ENCODE measurements at places on chromosomes 12 and 14.

- no peak for DNase-seq
These were observed 151.1 kb downstream of the PPM1H start for GRCh38 chr12:62783881-62784280.

GRCh38 chr12:131163189-131163738, 209.6 kb downstream of the ADGRD1 start:
- no peak for DNase-seq

DNA sequence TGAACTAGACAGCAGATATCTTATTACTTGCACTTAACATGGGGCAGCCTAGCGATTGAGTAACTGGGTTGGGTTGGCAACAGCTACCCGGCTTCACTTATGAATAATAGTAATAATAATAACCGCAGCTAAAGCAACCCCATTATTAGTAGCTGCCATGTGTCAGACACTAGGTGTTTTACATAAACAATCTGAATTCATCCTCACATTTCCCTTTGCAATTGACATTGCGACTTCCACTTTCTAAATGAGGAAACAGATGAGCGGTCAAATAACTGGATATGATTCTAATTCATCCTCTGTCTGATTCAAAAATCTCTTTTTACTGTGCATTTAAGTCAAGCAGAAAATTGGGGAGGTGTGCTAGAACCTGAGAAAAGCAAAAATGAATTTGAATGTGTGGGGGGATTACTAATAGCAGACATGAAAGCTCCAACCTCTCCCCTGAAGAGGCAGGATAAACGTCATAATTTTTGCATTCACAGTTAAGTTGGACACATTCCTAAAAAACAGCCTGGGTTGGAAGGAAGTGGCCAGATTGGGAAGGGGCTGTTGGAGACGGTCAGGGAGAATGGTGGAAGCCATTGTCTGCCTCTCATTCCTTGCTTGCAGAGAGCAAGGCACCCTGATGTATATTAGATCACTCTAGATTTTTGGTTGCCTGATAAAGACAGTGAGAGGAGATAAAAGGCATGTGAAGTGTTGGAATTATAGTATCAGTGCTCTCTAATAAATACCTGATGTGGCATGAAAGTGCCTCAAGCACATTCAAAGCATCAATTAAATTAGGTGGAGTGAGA, 13.1 kb downstream of the EMP1 start:
- DNase-seq: no peak

DNA sequence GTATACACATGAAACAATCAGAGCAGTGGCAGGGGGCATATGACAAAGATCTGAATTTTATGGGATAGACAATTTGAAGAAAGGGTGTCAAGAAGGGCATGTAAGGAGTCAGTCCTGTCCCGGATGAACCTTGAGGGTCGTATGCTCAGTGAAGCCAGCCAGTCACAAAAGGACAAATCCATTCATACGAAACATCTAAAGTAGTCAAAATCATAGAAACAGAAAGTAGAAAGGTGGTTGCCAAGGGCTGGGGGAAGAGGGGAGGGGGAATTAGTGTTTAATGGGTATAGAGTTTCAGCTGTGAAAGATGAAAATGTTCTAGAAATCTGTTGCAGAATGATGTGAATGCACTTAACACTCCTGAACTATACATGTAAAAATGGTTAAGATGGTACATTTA, 157.5 kb downstream of the TGFB3 start:
- DNase-seq: no peak

DNA sequence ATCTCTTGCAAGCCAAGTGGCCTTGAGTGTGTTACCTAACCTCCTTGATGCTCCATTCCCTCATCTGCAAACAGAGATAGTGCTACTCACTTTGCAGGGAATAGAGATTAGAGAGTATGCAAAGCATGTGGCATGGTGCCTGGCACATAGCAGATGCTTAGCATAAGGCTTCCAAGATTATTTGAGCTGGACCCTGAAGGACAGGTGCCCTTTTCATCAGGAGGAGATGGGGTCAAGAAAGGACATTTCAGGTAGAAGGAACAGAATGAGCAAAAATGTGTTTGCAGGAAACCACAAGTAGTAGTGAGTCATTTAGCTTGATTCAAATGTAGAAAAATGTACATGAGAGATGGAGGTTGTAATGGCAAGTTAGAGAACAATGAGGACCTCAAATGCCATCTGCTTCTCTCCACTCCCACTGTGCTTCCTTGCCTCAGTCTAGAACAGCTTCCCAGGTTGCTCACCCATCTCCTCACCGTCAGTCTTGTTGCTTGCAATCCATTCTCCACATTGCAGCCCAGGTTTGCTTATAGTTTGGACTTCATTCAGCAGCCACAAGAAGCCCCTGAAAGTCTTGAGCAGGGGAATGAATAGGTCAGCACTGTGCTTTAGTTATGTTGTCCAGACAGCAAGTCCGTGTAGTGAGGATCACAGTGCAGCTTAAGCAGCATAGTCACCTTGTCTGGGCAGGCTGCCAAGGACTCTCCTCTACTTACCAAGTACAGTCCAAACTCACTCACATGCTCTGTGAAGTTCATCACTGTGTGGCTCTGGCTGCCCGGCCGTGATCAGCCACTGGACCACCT, 536.3 kb upstream of the CCDC196 start:
- DNase-seq: no peak

DNA sequence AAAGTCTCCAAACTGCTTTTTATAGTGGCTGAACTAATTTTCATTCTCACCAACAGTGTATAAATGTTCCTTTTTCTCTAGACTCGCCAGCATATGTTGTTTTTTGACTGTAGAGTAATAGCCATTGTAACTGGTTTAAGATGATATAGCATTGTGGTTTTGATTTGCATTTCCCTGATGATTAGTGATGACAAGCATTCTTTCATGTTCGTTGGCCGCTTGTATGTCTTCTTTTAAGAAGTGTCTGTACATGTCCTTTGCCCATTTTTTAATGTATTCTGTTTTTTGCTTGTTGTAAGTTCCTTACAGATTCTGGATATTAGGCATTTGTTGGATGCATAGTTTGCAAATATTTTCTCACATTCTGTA, 404.9 kb downstream of the FLRT2 start:
- no peak for DNase-seq

GRCh38 chr12:103969391-103969790, 3.7 kb downstream of the TDG start:
- DNase-seq: no peak

DNA sequence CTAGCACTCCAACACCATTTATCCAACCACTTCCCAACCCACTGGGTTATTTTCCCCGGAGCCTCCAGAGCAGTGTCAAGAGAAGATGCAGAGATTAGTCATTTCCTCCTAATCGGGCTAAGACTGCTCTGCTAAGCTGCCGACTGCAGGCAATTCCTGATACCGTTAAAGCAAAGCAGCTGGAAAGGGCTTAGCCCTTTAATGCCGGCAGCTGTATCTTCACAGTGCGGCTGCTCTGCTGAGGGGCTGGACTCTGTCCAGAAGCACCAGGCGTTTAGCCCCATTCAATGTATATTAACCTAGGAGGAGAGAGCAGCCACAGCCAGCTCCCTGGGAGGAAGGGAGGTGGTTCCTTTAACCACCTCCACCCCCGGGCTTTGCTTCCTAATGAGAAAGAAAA, 11.1 kb downstream of the AQP6 start:
- no peak for DNase-seq

- DNase-seq: no peak
These were observed 107.7 kb upstream of the CAND1 start for GRCh38 chr12:67161322-67161918.

DNA sequence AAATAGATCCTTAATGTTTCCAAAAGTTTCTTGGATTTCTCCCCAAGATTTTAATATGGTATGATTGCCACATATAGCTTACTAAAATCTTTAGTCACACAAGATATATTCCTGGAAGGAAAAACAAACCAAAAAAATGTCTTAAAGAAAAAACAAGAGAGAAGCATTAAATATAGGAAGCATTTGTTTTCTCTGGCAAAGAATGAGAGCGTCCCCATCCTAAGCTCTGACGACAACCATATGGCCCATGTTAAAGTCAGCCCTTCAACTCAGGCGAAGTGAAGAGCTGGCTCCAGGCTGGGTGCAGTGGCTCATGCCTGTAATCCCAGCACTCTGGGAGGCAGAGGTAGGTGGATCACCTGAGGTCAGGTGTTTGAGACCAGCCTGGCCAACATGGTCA, 35.6 kb downstream of the GCH1 start:
- DNase-seq: no peak

- DNase-seq: no peak
These were observed 233.0 kb downstream of the SLC41A2 start for GRCh38 chr12:104724992-104725585.

DNA sequence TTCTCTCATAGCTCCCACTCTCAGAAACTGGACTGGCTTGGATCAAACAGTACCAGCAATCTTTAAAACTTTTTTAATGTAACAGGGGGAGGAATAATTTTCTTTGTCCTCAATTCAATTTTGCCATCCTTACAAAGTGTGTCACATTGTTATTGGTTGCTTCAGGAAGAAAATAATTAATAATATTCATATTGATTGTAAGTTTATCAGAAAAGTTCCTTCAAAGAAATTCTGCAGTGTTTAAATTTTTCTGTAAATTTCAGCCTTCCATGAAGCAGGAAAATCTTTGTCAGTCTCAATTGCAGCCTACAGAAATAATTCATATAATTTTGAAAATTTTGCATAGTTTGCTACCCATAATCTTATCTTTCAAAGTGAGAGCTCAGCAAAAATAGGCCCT, 1119.1 kb upstream of the ATXN7L3B start:
- DNase-seq: no peak

GRCh38 chr12:96635844-96636243, 146.5 kb downstream of the CFAP54 start:
- DNase-seq: no peak

GRCh38 chr12:106304797-106305196, 2.3 kb downstream of the TCP11L2 start:
- DNase-seq: no peak

DNA sequence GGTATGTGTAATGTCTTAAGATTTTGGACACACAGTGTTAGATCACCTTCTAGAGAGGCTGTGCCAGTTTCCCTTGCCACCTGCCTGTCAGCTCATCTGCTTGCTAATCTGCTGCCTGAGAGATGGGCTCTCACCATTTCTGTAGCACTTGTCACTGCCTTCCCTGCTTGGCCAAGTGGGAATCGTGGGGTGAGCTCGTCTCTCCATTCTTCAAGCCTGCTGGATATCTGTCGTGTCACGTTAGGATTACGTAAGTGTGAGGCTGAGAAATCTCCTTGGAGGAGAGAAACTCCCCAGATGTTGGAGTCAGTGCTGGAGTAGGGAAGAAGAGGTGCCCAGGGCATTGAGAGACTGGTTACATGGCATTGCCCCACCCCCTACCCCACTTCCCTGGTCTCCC, 8.6 kb upstream of the RPH3A start:
- DNase-seq: no peak

DNA sequence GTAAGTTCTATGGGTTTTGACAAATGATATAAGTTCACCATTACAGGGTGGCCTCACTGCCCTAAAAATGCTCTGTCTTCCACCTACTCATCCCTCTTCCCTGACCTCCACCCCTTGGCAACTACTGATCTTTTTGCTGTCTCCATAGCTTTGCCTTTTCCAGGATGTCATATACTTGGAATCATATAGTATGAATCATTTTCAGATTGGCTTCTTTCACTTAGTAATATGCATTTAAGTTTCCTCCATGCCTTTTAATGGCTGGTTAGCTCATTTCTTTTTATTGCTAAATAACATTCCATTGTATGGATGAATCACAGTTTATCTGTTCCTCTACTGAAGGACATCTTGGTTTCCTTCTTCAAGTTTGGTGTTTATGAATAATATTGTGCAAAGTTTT, 14.0 kb upstream of the PEX5 start:
- DNase-seq: no peak

DNA sequence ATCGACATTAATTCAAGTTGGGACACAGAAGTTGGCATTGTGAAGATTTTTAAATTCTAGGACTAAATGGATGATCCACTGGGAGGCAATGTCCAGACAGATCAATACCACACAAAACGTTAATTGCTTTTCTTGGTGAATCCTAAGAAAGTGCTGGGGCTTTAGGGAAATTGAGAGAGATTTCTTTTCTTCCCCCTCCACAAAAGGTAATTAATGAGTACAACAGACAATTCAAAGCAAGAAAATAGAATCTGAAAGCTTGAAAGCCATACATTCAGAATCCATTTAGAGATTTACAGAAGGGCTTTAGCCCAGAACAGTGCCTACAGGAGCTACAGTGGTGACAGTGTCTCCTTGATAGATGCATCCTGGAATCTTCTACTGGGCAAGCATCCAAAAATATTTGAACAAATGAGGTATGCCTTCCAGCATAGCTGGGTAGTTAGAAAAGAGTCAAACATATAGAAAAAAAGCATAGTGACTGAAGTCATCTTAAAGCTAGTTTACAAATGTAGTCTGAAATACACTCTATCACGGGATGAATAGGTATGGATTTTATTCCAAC, 718.1 kb downstream of the DIO2 start:
- no peak for DNase-seq
